ENCODE measurements at places on chromosomes 13 and 19.

DNA sequence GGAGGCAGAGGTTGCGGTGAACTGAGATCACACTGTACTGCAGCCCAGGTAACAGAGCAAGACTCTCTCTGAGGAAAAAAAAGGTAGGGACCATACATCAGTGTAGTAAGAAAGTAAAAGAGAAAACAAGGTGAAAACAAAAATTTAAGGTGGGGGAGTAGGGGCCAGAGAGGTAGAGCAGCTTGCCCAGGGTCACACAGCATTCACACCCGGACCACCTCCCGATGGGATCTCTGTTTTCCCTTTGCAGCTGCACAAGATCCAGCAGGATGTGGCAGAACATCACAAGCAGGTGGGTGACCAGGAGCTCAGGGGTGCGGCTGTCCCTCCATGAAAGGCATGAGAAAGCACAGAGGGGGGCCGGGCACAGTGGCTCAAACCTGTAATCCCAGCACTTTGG is 4.5 kb downstream of the TLE6 start:
- no peak for DNase-seq

DNA sequence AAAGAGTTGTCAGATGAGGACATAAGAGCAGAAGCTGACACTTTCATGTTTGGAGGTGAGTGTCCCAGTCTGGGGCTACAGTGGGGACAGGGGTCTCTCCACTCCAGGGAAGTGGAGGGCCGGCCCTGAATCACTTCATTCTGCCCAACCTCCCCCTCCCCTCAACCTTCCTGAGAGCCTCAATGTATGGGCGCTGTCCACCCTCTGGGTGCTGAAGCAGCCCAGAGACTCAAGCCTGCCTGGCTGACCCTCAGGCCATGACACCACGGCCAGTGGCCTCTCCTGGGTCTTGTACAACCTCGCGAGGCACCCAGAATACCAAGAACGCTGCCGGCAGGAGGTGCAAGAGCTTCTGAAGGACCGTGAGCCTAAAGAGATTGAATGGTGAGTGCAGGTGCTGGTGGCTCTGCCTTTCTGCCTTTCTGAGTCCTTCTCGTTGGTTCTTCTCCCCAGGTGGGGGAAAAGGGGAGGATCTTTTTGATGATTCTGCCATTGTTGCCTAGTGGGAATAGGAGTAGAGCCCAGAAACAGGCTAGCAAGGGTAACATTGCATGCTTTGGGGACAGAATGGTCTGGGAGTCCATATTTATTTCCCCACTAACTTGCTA is 8.8 kb downstream of the CYP4F8 start:
- no peak for DNase-seq

GRCh38 chr13:113275387-113275786 is 21.7 kb upstream of the LAMP1 start:
- peak; percentile 29 for DNase-seq

DNA sequence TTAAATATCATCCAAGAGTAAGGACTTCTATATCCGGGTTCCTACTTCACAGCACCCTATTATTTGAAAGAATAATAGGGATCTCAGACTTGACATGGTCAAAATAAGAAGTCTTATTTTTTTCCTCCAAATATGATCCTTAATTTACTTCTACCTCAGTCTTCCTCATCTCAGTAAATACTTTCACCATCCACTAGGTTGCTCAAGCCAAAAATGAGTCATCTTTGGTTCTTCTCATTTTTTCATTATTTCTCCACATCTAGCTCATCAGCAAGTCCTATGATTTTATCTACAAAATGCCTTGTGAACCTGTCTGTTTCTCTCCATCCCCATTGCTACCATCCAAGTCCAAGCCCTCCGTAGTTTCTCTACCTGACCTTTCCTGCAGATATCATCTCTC is 121.9 kb upstream of the GJB6 start:
- DNase-seq, result no peak

DNA sequence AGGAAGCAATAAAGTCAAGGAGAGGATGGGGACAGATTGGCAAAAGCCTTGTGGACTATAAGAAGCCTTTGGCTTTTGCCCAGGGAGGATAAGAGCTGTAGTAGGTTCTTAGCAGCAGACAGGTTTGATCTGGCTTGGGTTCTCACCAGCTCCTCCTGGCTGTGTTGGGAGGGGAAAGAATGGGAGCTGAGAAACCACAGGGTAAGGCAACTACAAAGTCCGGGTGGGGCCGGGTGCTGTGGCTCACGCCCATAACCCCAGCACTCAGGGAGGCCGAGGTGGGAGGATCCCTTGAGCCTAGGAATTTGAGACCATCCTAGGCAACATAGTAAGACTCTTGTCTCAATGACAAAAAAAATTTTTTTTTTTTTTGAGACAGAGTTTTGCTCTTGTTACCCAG is 20.6 kb downstream of the NECTIN2 start:
- no peak for DNase-seq

GRCh38 chr13:38462605-38463004 is 113.0 kb downstream of the UFM1 start:
- no peak for DNase-seq

- DNase-seq, result no peak
These were observed 587 bp downstream of the B9D2 start for GRCh38 chr19:41363371-41363752.

- DNase-seq, result no peak
These were observed 21.2 kb downstream of the CCNA1 start for GRCh38 chr13:36453516-36453915.

GRCh38 chr13:40388617-40389016 is 277.8 kb downstream of the FOXO1 start:
- peak; percentile 72 for DNase-seq

- DNase-seq, result peak; percentile 71
These were observed 65.9 kb downstream of the KCNRG start for GRCh38 chr13:50080911-50081678.

GRCh38 chr19:6686628-6686975 is 16.6 kb upstream of the TNFSF14 start:
- no peak for DNase-seq

GRCh38 chr13:64993514-64994164 is 2236.5 kb downstream of the PCDH9 start:
- DNase-seq, result no peak

- no peak for DNase-seq
These were observed 96.3 kb downstream of the DACH1 start for GRCh38 chr13:71770710-71771109.

DNA sequence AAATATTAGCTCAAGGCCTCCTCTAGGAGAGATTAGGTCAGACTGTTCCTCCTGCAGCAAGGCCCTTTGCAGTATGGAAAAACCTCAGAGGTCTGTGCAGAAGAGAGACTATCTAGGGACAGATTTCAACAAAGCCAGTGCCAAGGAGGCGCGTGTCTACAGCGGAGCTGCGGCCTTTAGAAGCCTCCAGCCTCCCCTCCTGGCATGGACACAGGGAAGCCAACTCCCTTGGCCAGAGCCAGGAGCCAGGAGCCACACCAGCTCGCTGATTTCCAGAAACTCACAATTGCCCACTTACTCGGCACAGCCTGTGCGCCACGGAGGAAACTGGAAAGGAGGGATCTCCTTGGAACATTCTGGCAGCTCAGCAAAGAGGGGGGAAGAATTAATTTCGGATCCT is 63.4 kb downstream of the INSR start:
- DNase-seq, result no peak

DNA sequence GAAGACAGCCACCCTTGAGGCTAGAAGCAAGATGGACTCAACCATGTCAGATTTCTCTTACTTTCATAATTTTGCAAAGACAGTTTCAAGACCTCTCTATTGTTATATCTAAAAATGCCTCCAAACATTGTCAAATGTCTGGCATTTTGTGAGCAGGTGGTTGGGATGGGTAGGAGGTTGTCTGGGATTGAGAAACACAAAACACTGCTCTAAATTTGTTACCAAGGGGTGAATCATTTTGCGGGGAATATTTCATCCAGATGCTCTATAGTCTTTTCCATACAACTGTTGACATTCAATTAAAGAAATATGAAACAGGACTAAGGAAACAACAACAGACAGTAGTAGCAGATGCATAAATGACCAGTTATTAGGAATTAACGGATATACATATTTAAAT is 208.2 kb downstream of the ITGBL1 start:
- no peak for DNase-seq

- no peak for DNase-seq
These were observed 46.4 kb downstream of the N4BP2L1 start for GRCh38 chr13:32381539-32381938.

GRCh38 chr19:58453743-58454142 is 2.3 kb downstream of the ZNF324B start:
- DNase-seq, result no peak
